ENCODE measurements at places on chromosomes 13 and 19.

DNA sequence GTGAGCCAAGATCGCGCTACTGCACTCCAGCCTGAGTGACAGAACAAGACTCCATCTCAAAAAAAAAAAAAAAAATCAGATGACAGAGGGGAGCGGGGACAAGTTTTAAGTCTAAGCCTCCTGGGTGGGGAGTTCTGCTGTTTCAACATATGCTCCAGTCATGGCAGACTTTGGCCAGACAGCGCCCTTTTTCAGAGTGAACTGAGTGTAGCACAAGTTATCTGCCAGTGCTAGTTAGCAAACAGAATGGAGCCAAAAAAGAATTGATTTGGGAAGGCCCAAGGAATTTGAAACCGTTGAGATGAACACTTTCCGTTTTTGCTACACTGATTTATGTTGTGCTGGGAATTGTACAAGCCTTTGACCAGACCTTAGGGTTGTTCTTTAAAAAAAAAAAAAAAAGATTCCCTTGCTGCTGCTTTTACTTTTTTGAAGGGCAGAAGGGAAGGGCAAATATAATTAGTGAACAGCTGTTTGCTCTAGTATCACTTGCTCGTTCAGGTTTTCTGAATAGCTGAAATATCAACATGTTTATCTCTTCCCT is 5.7 kb downstream of the ACTN4 start:
- DNase-seq, result no peak

GRCh38 chr19:5950741-5951140 is 27.2 kb downstream of the RANBP3 start:
- no peak for DNase-seq

GRCh38 chr19:17517898-17518297 is 6.4 kb downstream of the PGLS start:
- DNase-seq, result no peak

DNA sequence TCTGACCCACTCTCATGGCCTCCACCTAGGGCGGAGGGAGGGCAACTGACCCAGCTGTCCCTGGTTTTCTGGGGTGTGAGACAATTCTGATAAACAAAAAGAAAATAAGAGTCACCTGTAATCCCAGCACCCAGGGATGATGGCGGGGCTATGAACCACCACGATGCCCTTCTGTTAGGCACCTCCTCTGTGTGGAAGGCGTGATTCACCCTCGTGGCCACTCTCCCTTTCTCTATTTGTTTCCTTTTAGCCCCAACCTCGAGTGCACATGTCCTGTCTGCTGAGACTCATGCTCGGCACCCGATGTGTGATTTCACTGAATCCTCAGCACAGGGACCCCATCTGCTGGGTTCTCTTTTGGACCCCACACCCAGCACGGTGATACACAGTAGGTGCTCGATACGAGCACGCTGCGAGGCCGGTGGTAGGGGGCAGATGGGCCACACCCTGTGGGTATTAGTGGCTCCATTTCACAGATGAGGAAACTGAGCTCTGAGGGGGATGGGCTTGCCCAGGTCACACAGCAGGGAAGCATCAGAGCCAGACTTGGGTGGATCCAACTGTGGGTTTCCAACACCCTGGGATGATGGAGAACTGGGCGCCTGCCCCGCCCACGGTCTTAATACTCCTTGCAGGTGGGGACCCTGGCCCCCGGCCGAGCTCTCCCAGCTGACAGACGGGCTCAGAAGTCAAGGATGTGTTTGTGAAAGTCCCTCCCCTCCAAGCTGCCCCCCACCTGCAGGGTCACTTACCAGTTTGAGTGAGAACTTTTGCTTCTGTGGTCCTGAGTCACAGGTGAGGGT is 24.9 kb downstream of the VRK3 start:
- DNase-seq, result no peak

- no peak for DNase-seq
These were observed 564 bp downstream of the HS6ST3 start for GRCh38 chr13:96090240-96091101.

DNA sequence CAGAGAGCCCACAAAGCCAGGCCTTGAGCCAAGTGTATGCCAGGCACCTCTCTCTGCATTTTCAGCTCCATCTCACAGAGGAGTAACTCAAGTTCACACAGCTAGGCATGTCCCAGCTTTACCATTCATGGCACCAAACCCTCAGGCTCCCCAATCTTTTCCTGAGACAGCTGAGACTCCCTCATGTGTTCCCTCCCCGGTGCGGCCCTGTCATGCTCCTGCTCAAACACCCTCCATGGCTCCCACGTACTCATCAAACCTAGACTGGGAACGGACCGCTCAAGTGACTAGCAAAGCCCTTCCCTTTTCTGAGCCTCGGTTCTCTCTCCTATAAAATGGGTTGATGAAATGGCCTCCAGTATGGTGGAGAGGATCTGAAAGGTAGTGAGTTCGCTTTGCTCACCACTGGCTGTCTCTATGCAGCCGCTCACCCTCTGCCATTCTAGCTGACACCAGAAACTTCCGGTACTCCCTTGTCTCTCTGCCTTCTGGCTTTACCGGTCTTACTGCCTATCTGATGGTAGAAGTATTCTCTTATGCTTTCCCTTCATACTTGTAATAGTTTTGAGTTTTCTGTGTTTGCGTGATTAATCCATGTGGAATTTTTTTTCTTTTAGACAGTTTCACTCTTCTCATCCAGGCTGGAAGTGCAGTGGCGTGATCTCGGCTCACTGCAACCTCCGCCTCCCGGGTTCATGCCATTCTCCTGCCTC is 7.8 kb upstream of the SLC44A2 start:
- no peak for DNase-seq

- DNase-seq, result no peak
These were observed 647.6 kb upstream of the SPRY2 start for GRCh38 chr13:80988391-80989151.

GRCh38 chr13:96398486-96398885 is 308.6 kb downstream of the HS6ST3 start:
- no peak for DNase-seq

DNA sequence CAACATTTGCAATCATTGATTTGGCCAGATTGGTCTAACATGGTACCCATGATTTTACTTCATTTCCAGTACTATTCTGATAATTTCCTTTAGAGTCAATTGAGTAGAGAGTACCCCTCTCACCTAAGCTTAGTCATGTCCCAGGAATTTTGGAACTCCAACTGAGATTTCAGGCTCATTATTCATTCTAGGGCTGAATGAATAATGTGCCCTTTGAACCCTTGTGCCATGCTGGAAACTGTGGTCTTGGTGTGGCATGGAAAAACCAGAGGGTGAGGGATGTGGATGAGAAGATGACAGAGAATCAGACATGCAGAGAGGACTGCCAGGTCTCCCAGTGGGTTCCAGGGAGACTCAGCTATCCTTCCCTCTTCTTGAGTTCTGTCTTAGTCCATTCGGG is 30.2 kb downstream of the ITM2B start:
- DNase-seq, result no peak

DNA sequence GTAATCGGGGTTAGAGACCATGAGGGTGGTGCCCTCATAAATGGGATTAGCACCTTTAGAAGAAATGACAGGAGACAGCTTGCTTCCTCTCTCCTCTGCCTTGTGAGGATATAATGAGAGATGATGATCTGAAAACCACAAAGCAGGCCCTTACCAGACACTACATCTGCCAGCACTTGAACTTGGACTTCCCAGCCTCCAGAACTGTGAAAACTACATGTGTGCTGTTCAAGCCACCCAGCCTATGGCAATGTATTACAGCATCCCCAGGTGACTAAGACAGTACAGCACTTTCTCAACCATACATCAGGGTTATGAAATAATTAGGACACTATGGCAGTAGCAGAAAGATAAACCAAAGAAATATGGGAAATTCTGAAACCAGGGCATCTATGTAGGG is 7.4 kb downstream of the ZNF564 start:
- DNase-seq, result no peak

- DNase-seq, result no peak
These were observed 309.6 kb upstream of the TMTC4 start for GRCh38 chr13:100984085-100984705.

DNA sequence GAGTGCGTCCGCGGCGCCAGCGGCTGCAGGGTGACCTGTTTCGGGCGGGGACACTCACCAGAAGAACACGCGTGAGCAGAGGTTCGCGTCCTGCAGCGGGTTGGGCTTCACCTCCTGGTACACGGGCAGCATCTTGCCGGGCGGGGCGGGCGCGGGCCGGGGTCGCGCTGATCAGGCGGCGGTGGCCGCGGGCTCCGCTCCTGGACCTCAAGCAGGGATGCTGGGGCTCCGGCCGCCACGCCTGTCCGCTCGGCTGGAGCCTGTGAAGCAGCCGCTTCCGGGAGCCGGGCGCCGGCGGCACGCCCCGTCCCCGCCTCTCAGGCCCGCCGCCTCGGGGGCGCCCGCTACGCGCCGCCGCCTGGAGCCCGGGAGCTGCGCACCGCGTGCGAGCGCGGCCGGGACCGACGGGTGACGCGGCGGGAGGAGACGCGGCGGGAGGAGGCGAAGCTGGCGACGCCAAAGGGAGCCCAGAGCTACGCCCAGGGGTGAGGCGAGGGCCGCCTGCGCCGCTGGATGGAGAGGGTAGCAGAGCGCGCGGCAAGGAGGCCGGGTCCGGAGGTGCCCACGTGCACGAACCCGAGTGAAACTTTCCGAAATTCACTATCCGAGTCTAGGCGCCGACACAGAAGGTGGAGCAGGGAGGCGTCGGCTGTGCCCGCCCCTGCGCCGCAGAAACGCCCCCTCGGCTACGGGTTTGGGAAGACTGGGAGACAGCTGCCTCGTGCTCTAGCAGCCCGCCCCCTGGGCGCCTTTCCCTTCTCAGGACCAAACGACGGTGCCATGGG is at the start of gene ABCC4:
Gene ABCC4 (minus strand): TSS at position 269 of the 785 bp plus-strand sequence. CDS start 137 bp downstream, at position 132.
- peak; percentile 46 for DNase-seq

DNA sequence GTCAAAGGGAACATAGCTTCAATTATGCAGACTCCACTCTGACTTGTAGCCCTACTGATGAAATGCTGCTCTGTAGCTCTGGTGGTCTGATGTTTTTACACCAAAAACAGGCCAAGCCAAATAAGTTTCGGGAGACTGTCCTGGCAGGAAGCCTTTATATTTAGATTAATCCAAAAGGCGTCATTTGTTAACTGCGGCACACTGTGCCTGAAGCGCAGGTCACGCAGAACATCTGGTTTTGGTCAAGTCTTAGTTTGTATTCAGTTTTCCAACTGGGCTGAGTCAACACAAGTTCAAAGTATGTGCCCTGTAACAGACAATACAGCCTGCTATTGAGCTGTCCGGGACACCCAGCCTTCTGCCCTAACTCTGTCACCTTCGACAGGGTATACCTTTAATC is 154.6 kb upstream of the IPO5 start:
- DNase-seq, result no peak

DNA sequence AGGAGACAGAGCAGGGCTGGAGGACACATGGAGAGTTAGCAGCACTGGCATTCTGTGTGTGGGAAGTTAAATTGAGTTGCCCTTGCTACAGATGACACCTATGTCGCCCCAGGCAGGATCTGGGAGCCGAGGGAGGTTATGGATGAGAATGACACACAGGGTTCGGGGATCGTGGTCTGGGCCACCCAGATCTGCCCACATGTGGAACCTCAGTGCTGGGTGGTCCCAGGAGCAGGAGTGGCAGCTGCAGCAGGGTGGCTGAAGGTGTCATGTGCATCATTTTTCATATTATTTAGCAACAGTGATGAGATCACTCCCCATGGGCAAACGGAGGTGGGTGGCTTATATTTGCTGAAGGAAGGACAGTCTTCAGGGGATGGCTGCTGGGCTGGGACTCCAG is 3.2 kb downstream of the IL17D start:
- DNase-seq, result no peak

DNA sequence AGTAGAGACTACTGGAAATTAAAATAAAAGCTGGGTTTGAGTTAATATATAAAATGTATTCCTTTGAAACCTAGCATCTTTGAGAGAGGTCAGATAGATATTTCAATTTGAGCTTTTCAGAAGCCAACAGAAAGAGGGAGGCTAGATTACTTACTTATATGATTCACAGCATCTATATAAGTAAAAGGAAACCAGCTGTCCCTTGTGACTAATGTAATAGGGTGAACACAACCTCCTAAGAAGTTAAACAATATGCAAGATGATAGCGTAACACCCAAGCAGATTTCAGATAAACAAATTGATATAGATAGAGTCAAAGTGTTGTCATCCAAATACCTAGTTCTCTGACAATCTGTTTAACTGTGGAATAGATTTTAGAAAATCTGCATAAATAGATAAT is 393.5 kb upstream of the GPC6 start:
- DNase-seq, result no peak

- DNase-seq, result no peak
These were observed 5.8 kb downstream of the EGLN2 start for GRCh38 chr19:40804783-40805242.

- no peak for DNase-seq
These were observed 5.7 kb downstream of the PALM3 start for GRCh38 chr19:14056069-14056666.

DNA sequence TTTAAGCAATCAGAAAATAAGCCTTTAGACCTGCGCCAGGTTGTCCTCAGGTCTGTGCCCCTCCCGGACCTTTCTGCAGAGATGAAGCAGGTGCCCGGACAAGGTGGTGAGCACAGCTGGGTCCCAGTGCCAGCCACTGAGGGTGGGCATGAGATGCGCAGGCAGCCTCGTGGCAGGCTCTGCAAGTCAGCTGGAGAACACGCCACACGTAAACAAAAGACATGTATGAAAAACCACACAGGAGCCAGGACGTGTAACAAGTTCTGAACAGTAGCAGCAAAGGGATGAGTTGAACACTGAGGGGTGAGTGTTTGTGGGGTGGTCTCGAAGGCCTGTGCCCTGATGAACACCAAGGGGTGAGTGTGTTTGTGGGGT is 68.8 kb upstream of the MCF2L start:
- no peak for DNase-seq

- no peak for DNase-seq
These were observed 11.8 kb downstream of the IL17D start for GRCh38 chr13:20715330-20715712.

GRCh38 chr13:110617321-110618072 is 2.2 kb downstream of the NAXD start:
- DNase-seq, result no peak

GRCh38 chr13:81106348-81106747 is 765.4 kb upstream of the SPRY2 start:
- DNase-seq, result no peak

DNA sequence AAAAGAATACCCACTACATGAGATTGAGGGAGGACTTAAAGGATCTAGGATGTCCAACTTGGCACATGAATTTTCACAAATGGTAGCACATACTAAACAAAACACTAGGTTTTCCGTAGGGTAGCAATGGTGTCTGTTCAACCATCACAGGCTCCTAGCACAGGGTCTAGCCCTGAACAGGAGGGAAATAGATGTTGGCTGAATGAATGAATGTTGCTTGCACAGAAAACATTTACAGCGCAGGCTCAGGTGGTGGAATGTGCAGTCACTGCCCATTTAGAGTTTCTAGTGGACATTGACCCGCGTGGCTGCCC is 1.9 kb upstream of the MYCBP2 start:
- no peak for DNase-seq

DNA sequence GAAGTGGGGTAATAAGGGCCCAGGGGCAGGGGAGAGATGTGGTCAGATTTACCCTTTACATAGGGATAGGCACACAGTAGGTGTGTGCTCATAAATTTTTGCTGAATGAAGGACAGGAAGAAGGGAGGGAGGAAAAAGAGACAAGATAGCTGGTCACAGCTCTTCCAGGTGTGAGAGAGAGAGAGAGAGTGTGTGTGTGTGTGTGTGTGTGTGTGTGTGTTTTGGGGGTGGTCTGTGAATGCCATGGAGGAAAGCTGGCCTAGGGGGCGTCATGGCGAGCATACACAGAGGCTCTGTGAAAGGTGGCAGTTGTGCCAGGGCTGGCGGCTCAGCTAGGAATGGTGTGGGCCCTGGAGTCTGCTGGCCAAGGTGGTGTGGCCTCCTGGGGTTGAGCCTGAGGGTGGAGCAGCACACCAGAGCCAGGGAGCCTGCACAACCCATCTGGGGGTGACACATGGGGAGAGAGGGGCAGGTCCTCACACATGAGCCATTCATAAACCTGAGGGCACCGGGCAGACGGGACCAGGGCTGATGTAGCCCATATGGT is 6.0 kb upstream of the PRX start:
- no peak for DNase-seq

All from NCI-H1436 (cell line).